ENCODE measurements at places on chromosomes 6 and 20.

GRCh38 chr20:37513779-37514359 is 7.2 kb upstream of the NNAT start:
- no peak for DNase-seq

- no peak for DNase-seq
Observed at GRCh38 chr6:71287038-71287437, 1.6 kb upstream of the OGFRL1 start.

GRCh38 chr6:14455427-14455826 is 337.9 kb downstream of the CD83 start:
- no peak for DNase-seq

- no peak for DNase-seq
Observed at GRCh38 chr6:32815996-32816395, 806 bp downstream of the HLA-DOB start.

DNA sequence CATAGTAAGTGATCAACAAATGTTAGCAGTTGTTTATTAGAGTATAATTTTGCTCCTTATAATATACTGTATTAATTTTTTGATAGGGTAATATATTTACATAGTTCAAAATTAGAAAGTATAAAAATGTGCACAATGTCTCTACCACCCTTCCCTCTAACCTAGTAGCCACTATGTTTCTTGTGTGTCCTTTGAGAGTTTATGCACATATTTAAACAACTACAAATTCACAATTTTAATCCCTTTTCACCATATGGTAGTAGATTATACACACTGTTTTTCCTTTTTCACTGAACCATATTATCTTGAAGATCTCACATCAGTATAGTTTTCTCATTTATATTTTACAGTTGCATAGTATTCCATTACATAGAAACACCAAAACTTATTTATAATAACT is 194.9 kb downstream of the ASCC3 start:
- no peak for DNase-seq

GRCh38 chr6:23823421-23823820 is 302.6 kb upstream of the NRSN1 start:
- no peak for DNase-seq

GRCh38 chr6:168919470-168920179 is 334.0 kb downstream of the THBS2 start:
- DNase-seq = no peak

DNA sequence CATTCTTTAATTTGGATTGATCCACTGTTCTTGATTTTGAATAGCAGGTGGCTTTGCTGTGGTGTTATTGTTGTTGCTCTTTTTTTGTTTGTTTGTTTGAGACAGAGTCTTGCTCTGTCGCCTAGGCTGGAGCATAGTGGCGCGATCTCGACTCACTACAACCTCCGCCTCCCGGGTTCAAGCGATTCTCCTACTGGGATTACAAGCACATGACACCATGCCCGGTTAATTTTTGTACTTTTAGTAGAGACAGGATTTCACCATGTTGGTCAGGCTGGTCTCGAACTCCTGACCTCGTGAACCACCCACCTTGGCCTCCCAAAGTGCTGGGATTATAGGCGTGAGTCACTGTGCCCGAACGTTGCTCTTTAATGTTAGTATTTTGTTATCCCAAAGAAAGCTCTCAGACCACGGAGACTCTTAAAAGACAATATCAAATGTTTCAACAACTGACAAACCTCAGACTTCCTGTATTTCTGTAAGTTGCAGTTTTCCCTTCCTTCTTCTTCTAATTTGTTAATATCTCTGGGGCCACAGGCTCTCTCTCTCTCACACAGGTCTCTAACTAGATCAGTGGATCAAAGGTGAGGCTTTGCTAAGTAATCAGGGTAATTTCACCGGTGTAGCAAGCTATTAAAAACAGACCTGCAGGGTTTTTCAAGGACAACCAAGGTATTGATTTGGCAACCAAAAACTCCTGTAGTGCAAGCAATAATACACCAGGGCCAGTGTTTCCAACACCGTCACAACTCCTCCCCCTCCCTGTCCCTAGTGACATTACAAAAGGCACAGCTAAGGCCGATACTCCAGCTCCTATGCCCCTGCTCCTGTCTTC is 48.8 kb upstream of the ZNF217 start:
- DNase-seq = peak; percentile 39

- DNase-seq = no peak
Observed at GRCh38 chr20:44861531-44862006, 23.9 kb upstream of the YWHAB start.

DNA sequence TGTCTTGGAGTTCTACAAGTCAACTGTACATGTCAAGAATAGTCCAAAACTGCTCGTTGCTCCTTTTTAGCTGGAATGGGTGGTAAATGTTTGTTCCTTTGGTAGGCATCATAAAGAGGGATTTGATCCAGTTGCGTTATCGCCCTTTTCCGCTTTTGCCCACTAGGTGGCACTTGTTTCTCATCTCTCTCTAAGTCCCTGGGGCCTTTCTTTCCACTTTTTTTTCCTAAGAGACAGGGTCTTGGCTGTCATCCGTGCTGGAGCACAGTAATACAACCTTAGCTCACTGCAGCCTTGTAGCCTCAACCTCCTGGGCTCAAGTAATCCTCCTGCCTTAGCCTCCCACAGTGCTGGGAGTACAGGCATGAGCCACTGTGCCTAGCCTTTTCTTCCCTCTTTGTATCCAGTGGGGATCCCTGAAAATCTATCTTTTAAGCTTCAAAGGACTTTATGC is 20.7 kb downstream of the GTPBP2 start:
- no peak for DNase-seq

GRCh38 chr6:153024709-153025017 is 22.2 kb upstream of the MTRF1L start:
- no peak for DNase-seq

DNA sequence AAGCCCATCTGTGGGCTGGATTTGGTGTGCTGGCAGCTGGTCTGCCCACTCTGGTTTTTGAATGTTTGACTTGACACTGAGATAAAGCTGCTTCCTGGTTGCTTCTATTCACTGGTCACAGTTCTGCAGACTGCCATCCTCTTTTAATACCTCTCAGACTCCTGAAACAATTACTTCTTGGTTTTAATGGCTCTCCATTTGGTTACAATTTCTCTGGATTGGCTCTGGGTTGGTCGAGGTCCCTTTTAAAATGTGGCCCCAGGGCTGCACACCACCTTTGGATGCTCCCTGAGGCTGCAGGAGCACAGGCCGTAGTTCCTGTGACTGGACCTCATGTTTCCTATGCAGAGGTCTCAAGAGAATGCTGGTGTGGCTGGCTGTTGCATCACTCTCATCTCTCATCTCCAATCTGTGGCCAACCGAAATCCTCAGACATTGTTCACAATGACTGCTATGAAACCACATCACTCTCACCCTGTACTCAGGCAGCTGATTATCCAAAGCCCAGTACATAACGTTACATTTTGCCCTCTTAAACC is 98.5 kb downstream of the INSM1 start:
- peak; percentile 10 for DNase-seq

DNA sequence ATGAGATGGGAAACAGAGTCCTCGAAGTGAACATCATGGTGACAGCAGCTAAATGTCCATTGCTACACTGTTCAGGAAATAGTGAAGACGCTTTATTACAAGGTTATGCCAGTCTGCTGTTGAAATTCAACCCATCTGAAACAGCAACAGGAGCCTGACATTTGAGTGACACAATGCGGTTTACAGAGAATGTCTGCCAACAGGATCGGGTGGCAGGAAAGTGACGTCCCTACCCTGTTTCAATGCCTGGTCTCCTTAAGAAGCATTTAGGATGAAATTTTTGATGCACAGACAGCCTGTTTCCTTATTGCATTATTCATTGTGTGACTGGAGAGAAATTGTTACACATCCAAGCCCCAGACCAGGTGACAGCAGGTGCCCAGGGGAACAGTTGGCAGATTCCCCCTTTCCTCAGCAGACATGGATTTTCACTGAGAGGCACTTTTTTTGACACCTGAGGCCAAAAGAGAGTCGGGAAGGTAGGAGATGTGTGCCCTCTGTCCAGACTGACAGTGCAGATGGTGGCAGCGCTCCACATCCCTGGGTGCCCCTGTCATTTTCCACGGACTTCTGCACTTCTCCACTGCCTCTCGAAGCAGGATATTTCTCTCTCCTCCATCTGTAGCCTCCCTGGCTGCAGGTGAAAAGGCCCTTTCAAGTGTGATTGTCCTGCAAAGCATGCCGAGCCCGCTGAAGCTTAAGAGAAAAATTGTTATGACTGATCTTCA is 87.9 kb downstream of the BFSP1 start:
- DNase-seq = no peak

DNA sequence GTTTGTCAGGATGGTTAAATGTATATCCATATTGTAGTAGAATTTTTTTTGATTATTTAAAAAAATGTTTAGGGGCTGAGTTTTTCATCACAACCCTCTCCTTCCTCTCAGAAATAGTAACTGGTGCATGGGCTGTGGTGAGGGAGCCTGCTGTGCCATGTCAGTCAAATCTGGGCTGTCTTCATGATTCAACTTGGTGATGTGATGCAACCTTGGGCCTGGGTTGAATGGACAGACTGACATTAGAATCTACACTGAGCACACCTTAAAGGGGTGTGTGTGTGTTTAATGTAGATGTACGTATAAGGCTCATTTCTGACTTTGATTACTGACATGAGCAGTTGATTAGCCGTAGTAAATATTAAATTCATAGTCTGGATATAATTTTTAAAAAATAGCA is 3.7 kb downstream of the TJAP1 start:
- no peak for DNase-seq

DNA sequence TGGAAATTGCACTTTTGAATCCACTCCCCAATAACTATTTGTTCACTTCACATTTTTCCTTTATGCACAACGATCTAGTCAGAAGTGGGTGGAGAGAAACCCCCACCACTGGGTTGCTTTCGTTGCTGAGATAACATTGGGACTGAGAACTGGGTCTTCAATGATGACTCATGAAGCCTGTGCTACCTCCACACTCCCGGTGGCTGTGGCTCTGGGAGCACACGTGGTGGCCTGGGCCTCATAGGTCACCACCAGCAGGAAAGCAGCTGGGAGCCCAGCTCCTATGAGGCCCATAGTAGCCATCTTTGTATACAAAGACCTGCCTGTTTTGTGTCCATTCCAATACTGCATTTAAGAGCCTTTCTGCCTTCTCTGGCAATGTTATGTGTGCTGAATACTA is 178.0 kb upstream of the SASH1 start:
- DNase-seq = no peak

- no peak for DNase-seq
Observed at GRCh38 chr6:167995302-167995701, 2.2 kb upstream of the KIF25 start.

GRCh38 chr6:90233994-90234393 is 62.6 kb downstream of the BACH2 start:
- DNase-seq = peak; percentile 59

GRCh38 chr6:155378276-155378675 is 64.0 kb upstream of the TFB1M start:
- DNase-seq = no peak

GRCh38 chr6:36698871-36699271 is 1.2 kb downstream of the RAB44 start:
- no peak for DNase-seq

- DNase-seq = no peak
Observed at GRCh38 chr6:106025655-106026054, 60.5 kb upstream of the PRDM1 start.

DNA sequence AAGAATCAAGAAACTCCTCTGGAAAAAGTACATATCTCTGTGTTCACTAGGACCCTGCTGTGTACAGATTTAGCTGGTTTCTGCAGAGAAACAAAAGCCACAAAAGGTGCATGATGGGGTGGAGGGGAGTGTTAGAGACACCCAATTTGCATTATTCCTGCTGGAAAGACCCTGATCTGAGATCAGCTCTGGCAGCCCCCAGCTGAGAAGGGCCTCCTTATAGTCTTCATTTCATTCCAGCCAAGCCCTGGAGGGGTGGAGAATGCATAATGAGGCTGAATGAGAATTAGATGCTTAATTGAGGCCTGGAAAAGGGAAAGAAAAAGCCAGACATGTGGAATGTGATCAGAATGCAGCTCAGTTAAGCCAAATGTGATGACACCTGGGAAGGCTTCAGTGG is 545.6 kb downstream of the KIF16B start:
- no peak for DNase-seq

DNA sequence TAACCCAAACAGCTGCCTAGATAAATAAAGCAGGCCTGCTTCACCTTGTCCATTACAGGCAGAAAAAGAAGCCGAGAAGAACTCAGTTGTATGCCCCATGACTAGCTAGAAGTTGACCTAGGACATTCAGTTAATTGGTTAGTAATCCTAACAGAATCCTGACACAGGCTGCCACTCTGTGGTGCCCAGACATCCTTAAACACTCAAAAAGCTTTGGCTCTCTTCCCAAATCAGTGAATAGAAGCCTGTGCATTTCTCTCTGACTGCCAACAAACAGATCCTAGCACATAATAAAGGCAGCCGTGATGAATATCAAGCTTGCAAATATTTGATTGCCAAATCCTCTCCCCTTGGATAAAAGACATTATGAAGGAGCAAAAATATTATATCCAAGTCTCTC is 519.1 kb upstream of the EYS start:
- no peak for DNase-seq

DNA sequence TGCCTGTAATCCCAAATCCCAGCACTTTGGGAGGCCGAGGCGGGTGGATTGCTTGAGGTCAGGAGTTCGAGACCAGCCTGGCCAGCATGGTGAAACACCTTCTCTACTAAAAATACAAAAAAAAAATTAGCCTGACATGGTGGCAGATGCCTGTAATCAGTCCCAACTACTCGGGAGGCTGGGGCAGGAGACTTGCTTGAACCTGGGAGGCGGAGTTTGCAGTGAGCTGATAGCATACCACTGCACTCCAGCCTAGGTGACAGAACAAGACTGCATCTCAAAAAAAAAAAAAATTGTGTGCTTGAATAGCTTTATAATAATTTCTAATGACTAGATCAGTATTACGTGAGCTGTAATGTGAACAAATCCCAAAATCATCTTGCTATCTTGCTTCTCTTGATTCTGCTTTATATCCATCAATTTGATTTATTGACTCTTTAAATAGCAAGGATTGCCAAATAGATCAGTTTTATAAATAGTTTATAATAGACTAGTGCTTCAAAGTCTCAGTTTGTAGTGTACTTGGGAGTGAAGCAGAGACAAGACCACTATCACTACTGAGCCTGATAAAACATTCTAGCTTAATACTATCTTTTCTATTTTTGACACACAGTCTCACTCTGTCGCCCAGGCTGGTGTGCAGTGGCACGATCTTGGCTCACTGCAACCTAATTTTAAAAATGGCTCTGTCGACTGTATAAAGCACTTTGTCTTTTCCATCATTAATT is 7.1 kb downstream of the AMD1 start:
- no peak for DNase-seq

All from stimulated activated CD4-positive, alpha-beta T cell treated with anti-CD3 and anti-CD28 coated beads, Interleukin-12 subunit alpha, Interleukin-12 subunit beta, amount 100 ng/mL, for 48 hours (primary cell).